ENCODE measurements at places on chromosomes 4 and X.

GRCh38 chrX:45230410-45230809, 29.7 kb upstream of the DIPK2B start:
- no peak for DNase-seq

DNA sequence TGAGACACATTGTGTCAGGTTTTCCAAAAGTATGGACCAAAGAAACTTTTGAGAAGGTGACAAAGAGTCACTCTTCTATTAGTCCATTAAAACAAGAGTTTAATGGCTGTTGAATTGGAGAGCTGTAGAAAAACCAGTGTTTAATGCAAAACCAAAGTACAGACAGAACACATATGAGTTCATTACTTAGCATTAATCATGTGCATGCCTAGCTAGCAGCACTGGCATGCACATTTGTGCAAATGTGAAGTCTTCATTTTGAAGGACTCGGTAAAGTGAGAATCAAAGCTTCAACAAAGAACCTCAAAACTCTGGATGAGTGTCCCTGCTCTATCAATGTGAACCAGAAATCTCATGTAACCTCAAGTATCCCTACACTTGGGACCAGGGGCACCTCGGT, 256.3 kb upstream of the PPARGC1A start:
- no peak for DNase-seq

DNA sequence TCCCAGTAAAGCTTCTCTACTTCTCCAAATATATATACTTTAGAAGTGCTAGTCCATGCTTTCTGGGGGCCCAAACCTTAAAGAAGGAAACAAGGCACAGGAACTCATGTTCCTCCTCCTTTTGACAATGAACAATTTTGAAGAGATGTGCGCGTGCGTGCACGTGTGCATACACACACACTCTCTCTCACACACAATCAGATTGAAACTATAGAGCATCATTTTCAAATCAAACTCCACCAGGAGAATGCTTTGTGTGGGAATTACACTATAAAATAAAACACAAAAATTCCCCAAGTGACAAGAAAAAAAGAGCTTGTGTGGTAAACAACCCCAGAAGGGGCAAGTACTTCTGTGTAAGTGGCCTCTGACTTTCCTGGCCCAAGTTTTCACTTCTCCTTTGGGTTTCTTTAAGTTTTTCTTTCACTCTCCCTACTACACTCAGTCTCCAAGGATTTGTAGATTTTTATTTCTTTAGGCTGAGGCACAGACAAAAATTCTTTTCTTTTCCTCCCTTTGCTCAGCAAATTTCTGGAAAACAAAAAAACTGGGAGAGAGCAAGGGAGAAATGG, 46.6 kb upstream of the SHISA3 start:
- no peak for DNase-seq

DNA sequence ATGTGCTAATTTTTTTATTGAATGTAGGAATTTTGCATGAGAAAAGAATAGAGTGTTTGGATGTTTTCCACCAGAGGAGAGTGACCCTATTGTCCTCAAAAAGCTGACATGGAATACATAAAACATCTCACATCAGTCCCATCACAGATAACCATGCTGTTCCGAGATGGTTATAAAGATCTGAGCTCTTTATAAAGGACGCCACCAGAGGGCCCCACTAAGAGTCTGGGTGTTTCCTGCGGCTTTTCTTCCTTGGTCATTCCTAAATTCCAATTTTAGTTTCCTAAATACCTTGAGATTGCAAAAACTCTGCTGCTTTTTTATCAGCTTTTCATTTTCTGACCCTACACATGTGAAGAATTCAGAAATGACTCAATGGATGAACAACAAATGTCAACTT, 504.5 kb upstream of the FRG1 start:
- no peak for DNase-seq

All from EL (cell line).